ENCODE measurements at places on chromosomes 16 and 17. TPM values are rescaled to one million over a fixed set of nuclear protein-coding genes. Genes with fewer than 3 reads are reported as not detected.

The CCL16 gene
- total RNA-seq = 0.15 TPM

The CTRB2 gene
- 2.9 TPM for total RNA-seq

The ATP2C2 gene
- not detected for total RNA-seq

The CCP110 gene
- 13.2 TPM for total RNA-seq

The TBC1D3D gene
- 0.24 TPM for total RNA-seq

The FNDC8 gene
- not detected for total RNA-seq

GRCh38 chr17:57151798-57152197, 66.8 kb downstream of the AKAP1 start:
- DNase-seq = no peak

- no peak for DNase-seq
Observed at GRCh38 chr17:79907217-79907715, 68.0 kb upstream of the CBX4 start.

DNA sequence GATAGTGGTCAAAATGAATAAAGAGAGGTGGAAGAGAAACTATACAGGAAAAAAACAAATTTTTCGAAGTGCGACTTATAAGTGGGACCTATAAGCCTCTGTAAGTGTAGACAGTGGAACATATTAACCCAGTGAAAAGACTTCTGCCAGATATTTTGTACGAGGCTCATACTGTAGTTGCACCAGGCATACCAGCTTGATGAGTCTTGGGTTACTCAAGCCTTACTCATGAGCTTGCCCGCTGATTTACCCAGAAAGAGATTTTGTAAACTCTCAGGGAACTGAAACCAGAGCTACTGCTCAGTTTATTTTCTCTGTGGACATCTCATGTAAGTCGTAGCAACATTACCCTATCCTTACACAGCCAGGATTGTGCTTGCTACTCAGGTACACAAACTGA, 708.0 kb upstream of the SOX9 start:
- no peak for DNase-seq

- DNase-seq = no peak
Observed at GRCh38 chr16:11391576-11391975, 46.3 kb downstream of the RMI2 start.

GRCh38 chr17:42853597-42853967, 2.6 kb downstream of the AOC3 start:
- DNase-seq = no peak

- no peak for DNase-seq
Observed at GRCh38 chr16:1908983-1909382, 9.2 kb downstream of the HS3ST6 start.

DNA sequence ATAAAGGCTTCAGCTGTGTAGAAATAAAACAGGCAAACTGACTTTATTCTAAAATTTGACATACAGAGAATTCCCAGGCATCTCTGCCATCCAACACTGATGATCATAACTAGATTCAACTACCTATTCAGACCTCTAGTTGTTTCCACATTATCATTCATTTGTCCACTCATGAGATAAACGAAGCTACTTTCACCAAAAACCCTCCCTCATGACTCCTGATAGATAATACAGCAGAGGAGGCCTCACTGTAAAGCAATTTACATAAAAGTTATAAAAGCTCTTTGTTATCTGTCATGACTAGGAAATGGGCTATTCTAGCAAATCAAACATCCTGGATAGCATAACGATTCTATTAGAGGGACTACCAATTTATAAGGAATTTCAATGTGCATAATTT, 19.6 kb upstream of the RFFL start:
- no peak for DNase-seq

- DNase-seq = peak; percentile 57
Observed at GRCh38 chr17:29807520-29808361, 122.3 kb downstream of the SSH2 start.

DNA sequence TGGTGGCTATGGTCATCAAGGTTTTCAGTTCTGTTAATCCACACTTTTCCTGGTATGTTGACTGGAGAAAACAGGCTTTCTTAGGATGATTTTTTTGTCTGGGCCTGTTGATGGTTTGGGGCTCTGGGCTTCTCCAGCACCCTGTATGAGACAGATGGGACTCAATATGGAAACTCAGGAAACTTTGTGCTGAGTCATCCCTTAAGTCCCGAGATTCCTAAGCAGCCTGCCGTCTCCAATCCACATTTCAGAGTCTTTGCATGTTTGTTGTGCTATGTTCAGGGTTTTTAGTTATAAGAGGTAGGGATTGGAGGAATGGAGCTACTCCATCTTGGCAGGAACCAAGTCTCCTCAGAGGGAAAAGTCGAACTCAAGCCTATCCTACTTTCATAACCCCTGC, 253.3 kb upstream of the FOXF1 start:
- no peak for DNase-seq

DNA sequence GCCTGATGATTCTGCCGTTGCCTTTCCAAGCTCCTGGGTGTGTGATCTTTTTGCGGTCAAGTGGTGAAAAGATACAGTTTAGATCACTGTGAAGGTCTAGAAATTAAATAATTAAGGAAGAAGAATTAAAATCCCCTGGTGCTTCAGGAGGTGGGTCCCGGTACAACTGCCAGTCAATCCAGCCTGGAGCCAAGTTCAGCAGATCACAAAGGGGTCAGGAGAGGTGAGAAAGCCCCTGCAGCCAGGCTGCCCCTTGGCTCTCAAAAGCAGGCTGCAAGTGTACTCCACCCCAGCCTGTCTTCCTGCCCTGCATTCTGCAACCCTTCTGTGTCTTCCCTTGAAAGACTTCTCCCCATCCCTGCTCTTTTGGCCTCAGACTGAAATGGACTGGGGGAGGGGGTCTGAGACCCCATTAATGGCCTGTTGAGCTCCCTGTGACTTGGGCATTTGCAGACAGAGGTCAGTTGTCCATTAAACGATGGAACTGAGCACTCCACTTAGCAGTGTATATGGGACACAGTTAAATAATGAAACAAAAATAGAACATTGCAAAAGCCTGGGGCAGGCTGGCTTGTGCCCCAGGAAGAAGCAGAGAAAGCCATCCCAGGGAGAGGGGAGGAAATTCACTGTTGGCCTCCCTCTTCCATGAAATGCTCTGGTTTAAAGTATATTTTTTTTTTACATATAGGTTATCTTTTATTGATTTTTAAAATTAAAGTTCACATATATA, 15.1 kb downstream of the CACNG5 start:
- DNase-seq = no peak

GRCh38 chr17:51118330-51119195, 2.1 kb downstream of the SPAG9 start:
- no peak for DNase-seq

GRCh38 chr17:40035162-40035559, 19.0 kb downstream of the MED24 start:
- peak; percentile 68 for DNase-seq

GRCh38 chr17:68294617-68295016, 3.3 kb downstream of the ARSG start:
- no peak for DNase-seq

- DNase-seq = no peak
Observed at GRCh38 chr16:13436641-13437412, 483.1 kb upstream of the ERCC4 start.

- DNase-seq = no peak
Observed at GRCh38 chr16:58324792-58325191, 30.0 kb upstream of the PRSS54 start.

GRCh38 chr17:44084131-44084538, 13.6 kb downstream of the G6PC3 start:
- no peak for DNase-seq

GRCh38 chr17:77426676-77427386, 286.1 kb downstream of the SEC14L1 start:
- DNase-seq = no peak
